ENCODE measurements at places on chromosomes 4 and X.

GRCh38 chrX:30910124-30910860 lies 21.2 kb upstream of the TAB3 start:
- no peak for DNase-seq

GRCh38 chr4:109990261-109991257 lies 77.9 kb downstream of the EGF start:
- DNase-seq = no peak

DNA sequence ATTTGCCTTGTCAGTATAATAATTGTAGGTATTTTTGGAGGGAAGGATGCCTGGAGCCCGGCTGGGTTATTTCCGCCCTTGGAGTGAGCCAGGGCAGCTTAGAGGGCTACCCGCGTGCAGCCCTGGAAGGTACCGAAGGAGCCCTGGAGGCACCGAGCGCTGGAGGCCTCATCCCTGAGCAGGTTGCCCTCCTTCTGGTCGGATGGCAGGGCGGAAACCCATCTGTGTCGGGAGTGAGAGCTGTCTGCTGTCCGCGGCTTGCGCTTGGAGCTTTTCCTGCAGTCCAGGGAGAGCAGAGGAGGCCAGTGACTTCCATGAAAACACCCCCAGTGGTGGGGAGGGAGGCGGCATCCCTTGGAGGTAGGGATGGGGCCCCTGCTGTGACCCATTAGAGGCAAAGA lies 122.1 kb downstream of the TBL1X start:
- no peak for DNase-seq

GRCh38 chr4:85260064-85260463 lies 214.9 kb upstream of the ARHGAP24 start:
- no peak for DNase-seq

- no peak for DNase-seq
Observed at GRCh38 chr4:8585721-8586212, 5.6 kb downstream of the GPR78 start.

GRCh38 chr4:36027203-36027602 lies 217.1 kb downstream of the ARAP2 start:
- no peak for DNase-seq

- no peak for DNase-seq
Observed at GRCh38 chrX:44747969-44748368, 95.9 kb upstream of the DUSP21 start.

DNA sequence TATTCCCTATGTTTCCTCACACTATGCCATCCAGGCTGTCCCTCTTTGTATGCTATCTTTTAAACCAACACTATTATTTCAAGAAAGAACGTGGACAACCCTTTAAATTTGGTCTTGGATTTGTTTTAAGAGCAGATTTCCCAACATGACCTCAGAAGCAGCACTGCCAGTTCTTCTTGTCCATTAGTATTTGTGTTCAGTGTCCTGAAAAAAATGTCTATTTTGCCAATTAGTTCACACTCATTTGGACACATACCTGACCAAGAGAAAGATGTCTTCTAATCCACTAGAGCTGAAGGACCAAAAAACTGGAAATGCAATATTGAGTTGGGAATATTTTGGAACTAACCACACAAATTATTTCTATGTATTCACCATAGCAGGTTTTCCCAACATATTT lies 223.2 kb upstream of the CNKSR2 start:
- DNase-seq = no peak

DNA sequence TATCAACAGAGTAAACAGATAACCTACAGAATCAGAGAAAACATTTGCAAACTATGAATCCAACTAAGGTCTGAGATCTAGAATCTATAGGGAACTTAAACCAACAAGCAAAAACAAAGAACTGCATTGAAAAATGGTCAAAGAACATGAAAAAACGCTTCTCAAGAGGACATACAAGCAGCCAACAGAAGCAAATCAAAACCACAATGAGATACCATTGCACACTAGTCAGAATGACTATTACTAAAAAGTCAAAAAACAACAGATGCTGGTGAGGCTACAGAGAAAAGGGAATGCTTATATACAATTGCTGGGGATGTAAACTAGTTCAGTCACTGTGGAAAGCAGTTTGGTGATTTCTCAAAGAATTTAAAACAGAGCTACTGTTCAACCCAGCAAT lies 255.7 kb downstream of the TMEM47 start:
- DNase-seq = no peak

DNA sequence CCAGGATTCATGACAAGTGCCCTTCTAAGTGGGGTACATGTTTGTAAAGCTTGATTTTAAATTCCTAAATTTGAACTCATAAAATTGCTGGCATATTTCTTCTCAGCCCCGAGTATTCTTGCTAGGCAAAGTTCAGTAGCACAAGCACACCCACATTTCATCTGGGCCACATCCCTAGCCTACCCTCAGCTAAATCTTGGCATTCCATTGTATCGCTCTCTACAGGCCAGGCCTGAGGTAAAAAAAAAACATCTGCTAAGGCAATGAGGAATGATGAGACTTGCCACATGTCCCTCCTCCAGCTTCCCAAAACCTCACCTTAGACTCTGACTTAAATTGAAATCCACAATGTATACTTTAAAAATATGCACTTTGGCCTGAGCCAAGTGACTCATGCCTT lies 51.4 kb upstream of the VCX3B start:
- no peak for DNase-seq

GRCh38 chr4:105520819-105521790 lies 31.3 kb upstream of the ARHGEF38 start:
- peak; percentile 2 for DNase-seq

GRCh38 chr4:136931781-136932180 lies 600.5 kb downstream of the PCDH18 start:
- no peak for DNase-seq

DNA sequence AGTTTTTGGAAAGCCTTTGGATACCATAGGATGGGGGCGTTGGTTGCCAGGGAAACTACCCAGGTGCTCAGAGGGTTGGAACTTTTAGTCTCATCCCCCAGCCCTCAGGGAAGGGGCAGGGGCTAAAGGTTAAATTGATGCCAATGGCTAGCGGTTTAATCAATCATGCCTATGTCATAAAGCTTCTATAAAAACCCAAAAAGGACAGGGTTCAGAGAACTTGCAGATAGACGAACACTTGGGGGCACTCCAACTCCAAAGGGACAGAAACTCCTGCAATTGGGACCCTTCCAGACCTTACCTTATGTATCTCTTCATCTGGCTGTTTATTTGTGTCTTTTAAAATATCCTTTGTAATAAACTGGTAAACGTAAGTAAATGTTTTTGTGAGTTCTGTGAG lies 30.0 kb upstream of the GPR173 start:
- DNase-seq = no peak

- DNase-seq = no peak
Observed at GRCh38 chrX:3584415-3584996, 128.9 kb downstream of the PRKX start.

GRCh38 chrX:154458954-154459778 lies 1.1 kb downstream of the PLXNA3 start:
- peak; percentile 36 for DNase-seq

DNA sequence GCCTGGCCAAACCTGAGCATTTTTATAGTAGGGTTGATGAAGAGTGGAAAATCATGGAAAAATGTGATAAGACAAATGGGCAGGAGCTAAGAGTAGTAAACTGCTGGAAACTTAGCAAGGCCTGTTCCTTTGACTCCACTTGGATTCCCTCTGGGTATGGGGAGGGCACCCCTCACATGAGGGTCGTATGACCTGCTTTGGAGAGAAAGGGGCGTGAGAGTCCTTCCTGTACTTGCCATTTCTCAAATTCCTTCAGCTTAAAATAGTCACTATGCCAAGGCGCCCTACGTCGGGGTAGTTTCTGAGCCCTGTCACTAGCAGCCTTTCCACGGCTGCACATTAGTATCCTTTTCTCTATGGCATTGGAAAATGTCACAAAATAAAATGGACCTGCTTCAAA lies 49.1 kb downstream of the GPRIN3 start:
- DNase-seq = no peak

DNA sequence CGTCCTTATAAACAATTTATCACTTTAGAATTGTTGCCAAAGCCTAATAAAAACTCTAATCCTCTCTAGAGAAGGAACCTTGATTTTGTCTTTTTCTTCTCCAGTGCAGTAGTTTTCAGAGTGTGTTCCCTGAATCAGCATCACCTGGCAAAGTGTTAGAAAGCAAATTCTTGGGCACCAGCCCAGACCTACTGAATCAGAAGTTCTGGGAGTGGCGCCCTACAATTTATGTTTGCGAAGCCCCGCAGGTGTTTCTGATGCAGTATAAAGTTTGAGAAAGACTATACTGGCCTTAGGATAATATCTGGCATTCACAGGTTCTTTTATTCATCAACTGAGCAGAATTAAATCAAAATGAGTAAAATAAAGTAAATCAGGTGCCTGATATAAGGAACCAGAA lies 645.8 kb upstream of the ATOH1 start:
- no peak for DNase-seq

DNA sequence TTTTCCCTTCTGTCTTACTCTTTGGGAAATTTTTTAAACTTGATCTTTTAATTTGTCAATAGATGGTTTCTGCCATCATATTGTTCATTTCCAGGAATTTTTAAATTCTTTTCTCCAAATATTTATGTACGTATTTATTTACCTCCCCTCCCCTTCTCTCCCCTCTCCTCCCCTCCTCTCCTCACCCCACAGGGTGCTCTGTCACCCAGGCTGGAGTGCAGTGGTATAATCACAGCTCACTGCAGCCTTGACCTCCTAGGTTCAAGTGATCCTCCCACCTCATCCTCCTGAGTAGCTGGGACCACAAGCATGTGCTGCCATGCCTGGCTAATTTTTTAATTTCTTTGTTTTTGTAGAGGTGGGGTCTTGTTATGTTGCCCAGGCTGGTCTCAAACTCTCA lies 73.8 kb downstream of the WWC2 start:
- DNase-seq = no peak

DNA sequence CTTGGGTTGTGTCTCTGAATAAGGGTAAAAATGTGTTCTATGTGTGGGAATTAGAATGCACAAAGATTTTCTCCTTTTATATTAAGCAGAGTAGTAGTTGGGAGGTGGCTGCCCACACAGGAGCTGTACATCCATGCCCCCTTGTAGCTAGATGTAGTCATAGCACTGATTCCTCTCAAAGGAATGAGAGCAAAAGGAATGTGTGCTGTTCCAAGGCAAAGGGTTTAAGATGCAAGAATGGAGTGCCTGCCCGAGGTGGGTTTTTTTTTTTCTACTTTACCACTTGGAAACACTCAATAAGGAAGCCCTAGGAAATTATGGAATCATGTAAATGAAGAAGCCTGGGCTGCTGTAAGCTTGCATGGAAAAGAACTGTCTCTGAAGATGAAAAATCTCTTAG lies 2183.2 kb upstream of the AGA start:
- no peak for DNase-seq

DNA sequence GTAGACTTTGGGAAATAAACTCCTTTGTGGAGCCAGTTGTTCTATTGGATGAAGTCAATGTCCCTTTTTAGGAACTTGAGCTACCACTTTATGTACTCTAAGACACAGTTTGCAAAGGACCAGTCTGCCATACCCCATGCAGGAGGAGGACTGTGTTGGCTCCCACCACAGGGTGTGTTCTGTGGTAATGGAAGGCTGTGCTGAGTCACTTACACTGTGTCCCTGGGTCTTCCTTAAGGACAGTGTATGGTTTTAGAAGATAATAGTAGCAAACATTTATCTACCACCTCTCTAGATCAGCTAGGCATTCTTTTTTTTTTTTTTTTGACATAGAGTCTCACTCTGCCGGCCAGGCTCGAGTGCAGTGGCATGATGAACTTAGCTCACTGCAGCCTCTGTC lies 184.0 kb upstream of the PGRMC2 start:
- no peak for DNase-seq

Measured in CD4-positive, alpha-beta T cell treated with Interleukin-6 for 4 hours (primary cell).